ENCODE measurements at places on chromosomes 4 and X.

DNA sequence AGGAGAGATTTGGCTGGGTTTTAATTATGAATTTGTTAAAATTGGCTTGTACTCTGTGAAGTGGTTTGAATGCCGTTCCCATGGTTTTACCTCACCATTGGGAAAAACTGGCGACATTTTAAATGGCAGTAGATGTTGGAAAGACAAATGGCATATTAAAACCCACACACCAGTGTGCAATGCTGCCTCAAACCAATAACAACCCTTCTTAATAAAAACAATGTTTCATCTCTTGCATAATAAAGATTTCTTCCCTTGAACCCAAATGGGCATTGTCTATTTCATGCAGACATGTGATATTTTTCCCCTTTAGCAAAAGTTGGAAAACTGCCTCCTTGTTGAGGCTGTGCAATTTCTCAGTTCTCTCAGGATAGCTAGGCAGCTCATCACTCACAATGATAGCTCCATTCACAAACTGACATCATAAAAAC, 33.7 kb downstream of the GABRB1 start:
- DNase-seq, result no peak

DNA sequence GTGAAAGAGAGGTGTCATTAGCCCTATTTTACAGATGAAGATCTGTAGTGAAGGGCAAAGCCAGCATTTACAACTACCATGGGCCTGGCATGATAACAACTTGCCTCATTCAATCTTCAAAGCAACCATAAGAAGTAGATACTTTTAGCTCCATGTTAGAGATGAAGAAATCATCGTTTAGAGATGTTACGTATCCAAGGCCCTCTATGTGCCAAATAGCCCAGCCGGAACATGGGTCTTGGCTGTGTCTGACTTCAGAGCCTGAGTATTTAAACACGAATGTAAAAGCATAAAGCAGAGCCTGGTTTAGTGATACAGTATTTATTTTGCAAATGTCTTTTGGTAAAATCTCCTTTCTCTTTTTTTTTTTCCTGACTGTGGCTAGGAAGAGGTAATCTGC, 197.1 kb downstream of the RASL11B start:
- no peak for DNase-seq

GRCh38 chr4:1910643-1911042, 39.5 kb downstream of the NSD2 start:
- no peak for DNase-seq

- no peak for DNase-seq
Observed at GRCh38 chr4:78150543-78150864, 93.4 kb downstream of the FRAS1 start.

GRCh38 chr4:45102716-45103115, 376.4 kb upstream of the GNPDA2 start:
- DNase-seq, result no peak

GRCh38 chr4:124708517-124709300, 3.8 kb downstream of the ANKRD50 start:
- no peak for DNase-seq

- no peak for DNase-seq
Observed at GRCh38 chr4:8250227-8250626, 19.3 kb upstream of the HTRA3 start.

GRCh38 chrX:50721764-50722521, 92.1 kb downstream of the SHROOM4 start:
- DNase-seq, result no peak

GRCh38 chr4:171565130-171565788, 247.9 kb upstream of the GALNTL6 start:
- no peak for DNase-seq

DNA sequence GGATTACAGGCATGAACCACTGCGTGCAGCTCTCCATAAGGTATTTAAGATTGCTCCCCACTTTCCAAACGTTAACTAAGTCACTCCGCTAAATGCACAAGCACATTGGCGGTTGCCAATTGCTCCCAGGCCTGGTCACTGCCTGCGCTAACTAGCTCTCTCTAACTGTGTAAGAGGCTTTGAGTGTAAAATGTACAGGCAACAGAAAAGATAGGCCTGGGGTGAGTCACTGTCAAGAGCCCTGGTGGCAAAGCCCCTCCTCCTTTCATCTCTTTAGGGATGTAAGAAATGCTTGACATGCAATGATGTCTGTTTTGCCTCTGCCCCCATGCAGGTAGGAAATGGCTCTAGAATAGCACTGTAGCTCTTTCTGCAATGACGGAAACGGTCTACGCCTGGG, 329.7 kb upstream of the GATB start:
- no peak for DNase-seq

- no peak for DNase-seq
Observed at GRCh38 chr4:113635739-113636437, 125.7 kb downstream of the CAMK2D start.

GRCh38 chr4:89803036-89803435, 33.9 kb downstream of the SNCA start:
- DNase-seq, result no peak

- no peak for DNase-seq
Observed at GRCh38 chrX:65707151-65707550, 39.7 kb downstream of the MSN start.

GRCh38 chr4:153789741-153790499, 1.0 kb upstream of the SFRP2 start:
- DNase-seq, result no peak

DNA sequence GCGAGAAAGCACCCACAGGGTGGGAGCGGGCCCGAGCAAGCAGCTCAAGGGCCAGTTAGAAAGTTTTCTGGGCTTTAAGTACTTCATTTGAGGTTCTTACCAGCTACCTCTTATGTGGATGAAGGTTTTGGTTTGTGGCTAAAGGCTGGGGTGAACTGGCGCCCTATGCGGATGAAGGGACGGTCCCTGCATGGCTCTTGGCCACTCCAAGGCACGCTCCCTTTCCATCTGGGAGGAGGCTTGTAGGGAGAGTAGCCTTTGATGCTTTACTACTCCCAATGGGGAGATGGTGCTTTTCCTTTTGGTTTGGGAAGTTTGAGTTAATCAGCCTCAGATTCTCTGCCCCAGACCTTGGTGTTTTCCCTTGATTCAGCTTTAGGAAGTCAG, 17.7 kb downstream of the MRFAP1 start:
- DNase-seq, result no peak

DNA sequence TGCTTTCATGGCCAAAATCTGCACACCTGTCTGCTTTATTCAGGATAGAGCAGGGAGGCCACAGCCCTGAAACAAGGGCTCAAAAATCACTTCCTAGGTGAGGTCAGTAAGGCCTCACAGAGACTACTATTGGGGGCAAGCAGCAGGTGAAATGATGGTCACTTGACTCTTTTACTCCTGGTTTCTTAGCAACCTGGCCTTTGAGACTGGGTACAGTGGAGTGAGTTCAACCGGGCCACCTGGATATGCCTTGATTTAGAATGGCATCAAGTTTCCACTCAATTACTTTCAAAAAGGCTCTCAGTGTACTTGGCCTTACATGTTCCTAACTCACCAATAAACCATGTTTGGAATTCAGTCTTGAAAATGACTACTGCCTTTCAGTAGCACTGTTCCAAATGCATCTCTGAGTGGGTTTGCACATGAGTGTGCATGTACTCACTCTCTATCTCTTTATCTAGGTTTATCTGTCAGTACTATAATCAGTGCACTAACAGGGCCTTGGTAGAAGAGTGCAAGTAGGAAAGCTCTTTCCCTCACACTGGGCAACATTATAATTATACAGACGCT, 388.2 kb downstream of the OPHN1 start:
- no peak for DNase-seq

GRCh38 chr4:174423257-174423944, 98.9 kb downstream of the HPGD start:
- no peak for DNase-seq

GRCh38 chr4:106615961-106616360, 247.4 kb upstream of the GIMD1 start:
- no peak for DNase-seq

DNA sequence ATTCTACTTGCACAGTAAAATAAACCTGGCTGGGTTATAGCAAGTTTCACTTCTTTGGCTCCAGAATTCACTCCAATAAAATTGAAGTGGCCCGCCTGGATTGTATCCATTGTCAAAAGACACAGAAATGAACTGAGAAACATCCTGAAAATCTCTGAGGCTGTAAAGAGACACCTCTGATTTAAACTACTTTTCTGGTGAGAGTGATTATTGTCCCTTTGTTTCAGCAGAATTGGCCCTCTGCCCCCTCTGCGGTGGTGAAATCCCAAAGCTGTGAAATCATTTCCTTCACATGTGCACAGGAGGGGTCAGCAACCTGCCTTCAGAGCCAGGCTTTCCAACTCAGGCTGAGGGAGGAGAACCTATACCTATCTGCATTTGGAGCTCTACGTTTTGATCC, 23.0 kb downstream of the GAB3 start:
- DNase-seq, result no peak

DNA sequence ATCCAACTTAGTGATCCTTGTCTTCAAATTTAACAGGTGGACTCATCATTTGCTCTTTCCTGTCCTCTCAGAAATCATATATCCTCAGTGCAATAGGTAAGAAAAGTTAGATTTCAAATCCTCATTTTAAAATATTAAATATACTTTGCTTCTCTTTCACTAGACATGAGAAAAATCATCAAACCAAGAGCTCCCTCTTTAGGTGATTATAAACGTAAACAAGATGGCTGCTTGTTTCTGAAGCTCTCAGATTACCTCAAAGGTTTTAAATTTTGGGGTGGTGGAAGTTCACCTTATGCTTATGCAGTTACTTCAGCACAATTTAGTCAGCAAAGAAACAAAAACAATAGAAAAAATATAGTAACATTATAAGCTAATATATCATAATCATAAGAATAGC, 27.3 kb downstream of the CSN3 start:
- DNase-seq, result no peak

GRCh38 chr4:39614487-39615162, 24.0 kb downstream of the SMIM14 start:
- DNase-seq, result no peak

DNA sequence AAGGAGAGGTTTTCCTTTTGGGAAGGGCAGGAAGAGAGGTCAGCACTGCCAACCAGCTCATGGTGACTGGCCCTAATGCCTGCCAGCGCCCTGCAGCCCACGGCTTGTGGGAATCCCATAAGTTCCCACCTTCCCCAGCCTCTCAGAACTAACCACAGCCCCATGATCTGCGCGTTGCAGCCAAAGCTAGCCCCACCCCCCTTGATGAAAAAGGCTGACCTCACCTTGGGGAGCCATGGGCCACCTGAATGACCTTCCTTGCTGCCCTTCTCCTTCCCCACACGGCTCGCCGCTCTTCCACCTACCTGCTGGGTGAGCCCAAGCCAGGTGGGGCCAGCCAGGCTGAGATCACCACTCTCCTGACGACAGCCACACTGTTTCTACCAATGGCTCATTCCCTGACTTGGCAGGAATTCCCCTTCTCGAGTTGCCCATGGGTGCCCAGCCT, 3.9 kb upstream of the ELF4 start:
- no peak for DNase-seq

DNA sequence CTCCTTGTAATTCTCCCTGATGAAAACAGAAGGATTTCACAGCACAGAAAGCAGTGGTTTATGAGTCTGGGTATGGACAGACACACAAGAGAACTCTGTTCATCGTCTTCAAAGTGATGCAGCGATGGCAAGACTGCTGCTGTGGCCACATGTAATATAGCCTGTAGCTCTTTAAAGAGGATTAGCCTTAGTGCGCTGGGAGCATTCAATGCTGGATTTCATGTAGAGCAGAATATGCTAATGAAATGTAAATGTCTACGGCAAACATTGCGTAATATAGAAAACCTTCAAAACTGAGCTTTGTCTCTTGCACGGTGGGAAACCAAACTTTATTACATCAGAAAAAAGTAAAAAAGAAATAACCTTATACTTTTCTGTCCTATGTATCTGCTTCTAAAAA, 42.9 kb downstream of the ALPK1 start:
- no peak for DNase-seq

DNA sequence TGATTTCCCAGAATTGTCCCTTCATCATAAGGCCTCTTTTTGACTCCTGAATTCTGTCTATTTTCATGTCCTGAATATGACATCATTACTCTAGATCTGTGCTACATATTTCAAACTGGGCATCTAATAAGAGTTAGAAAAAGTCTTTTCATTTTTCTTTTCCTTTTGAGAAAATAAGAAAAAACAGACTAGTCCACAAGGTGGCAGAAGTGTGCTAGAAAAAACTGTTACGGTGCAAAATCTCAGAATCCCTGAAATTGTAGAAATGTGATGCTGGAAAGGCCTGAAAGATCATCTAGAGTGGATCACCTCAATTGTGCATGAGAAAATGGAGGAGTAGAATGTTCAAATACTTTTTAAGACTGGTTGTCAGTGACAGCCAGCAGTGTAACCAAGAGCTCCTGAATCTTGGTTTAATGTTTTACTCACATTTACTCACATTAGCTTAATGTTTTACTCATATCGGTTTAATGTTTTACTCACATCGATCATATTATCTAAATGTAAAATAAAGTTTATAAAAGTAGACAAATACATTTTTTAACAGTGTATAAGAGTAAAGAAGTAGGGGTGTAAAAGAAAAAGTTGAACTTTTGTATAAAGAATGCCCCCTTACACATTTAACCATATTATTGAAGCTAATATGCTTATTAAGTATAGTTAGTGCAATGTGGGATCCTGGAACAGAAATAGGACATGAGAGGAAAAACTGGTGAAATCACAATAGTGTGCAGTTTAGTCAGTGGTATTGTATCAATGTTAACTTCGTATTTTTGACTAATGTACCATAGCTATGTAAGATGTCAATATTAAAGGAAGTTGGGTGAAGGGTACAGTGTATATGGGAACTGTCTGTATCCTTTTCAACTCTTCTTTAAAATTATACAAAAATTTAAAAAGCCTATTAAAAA, 15.2 kb downstream of the ASB11 start:
- no peak for DNase-seq

DNA sequence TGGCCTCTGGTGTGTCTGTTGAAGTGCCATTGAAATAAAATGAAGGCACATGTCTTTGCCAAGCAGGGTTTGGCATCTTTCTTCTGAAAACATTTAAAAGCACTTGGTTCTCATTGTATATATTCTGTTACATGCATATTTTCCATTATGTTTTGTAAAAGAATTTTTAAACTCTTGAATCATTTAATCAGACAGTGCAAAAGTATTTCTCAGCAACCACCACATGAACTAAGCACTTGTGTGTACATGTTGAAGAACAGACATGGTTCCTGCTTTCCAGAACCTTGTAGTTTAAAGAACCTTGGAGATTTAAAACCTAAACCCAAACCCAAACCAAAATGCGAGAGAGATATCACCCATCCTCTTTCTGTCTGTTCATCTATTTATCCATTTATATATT, 220.3 kb upstream of the GIMD1 start:
- no peak for DNase-seq

GRCh38 chr4:14008494-14008893, 381.0 kb upstream of the BOD1L1 start:
- DNase-seq, result no peak

- DNase-seq, result no peak
Observed at GRCh38 chr4:110198049-110198434, 373 bp downstream of the ELOVL6 start.

- no peak for DNase-seq
Observed at GRCh38 chrX:129574214-129574613, 34.2 kb downstream of the OCRL start.

All from activated CD4-positive, alpha-beta T cell treated with anti-CD3 and anti-CD28 coated beads, Interleukin-2, amount 50 U/mL, for 4 hours (primary cell).